ENCODE measurements at places on chromosomes 7 and 10.

DNA sequence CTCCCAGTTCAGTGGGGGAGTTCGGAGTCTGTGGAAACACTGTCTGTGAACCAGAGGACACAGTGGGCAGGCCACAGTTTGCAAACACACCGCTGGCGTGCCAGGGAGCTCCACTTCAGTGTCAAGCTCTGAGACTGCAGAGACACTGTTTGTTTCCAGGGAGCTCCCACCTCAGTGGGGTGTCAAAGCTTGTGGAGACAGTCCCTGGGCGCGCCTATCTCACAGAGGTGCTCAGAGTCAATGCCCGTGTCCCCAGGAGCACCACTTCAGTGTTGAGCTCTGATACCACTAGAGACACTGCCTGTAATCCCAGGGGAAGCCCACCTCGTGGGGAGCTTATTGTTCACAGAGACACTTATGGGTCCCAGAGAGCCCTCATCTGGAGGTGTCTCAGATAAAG, 4.3 kb downstream of the MYO1G start:
- no peak for DNase-seq
- no peak overlapping the region for H3K27ac ChIP-seq
- peaks cover 12% of the 10 kb centered on the region for H3K27me3 ChIP-seq
- peaks cover 7% of the 10 kb centered on the region for H3K36me3 ChIP-seq

DNA sequence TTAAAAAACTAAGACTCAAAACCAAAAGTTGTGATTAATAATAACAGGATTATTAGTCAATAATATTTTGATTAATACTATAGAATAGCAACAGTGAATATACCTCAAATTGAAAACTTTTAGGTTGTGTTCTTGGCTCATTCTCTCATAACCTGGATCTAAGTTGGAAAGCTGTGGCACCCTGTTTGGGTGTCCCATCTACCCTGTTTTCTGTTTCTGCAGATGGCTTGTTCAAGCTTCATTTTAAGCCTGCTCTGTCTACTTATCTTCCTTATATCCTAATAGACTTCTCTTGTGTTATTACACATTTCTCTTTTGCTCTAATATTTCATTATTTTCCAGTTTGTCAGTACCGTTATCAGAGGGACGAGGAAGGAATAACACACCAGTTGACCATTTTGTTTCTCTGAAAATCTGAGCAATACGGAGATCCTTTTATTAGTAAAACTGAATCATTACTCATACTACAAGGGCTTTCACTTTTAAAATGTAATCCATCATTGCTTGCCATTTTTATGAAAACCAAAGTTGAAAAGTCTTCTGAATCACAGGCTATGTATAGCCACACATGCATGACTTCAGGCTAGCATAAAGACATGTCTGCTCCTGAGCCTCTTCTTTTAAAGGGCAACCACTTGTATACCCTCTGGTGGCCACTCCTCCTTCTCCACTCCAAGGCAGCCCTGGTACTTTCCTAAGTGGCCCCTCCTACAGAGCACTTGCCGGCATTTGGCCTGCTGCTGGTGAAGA, 22.3 kb downstream of the COX15 start:
- H3K36me3 ChIP-seq, result peaks cover 21% of the 10 kb centered on the region
- DNase-seq, result peak; percentile 79
- H3K4me1 ChIP-seq, result peaks cover 1% of the 10 kb centered on the region
- no peaks in the 10 kb centered on the region for H3K27me3 ChIP-seq
- no peak overlapping the region for H3K4me3 ChIP-seq

DNA sequence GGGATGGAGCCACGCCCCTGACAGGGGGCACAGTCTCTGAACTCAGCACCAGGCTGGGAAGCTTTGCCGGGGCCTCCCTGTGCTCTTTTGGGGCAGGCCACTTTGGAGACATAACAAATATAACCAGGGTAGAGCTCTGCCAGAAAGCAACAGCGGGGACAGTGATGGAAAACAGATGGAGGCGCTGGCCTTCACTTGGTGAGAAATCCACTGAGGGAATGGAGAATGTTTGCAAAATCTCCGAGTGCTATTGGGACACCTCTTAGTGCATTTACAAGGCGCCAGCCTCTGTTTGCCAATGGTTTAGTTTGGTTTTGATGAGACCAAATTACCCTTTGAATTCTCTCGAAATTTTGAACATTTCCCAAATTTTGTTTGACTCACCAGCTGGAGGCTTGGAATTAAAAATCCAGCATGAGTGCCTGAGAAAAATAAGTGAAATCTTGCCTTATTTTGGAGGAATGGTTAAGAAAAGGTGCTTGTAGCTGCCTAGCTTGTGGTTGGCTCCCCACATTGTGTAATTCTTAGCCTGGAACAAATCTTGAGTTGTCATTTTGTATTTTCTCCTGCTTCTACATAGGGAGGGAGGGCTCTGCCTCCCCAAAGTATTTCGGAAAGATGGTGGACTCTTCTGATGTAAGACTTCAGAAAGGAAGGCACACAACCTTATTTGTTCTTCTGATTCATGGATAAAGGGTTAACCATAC, 980.5 kb downstream of the LRMDA start:
- H3K27ac ChIP-seq, result no peak overlapping the region
- DNase-seq, result no peak
- H3K4me3 ChIP-seq, result no peak overlapping the region
- H3K27me3 ChIP-seq, result no peaks in the 10 kb centered on the region
- no peaks in the 10 kb centered on the region for H3K4me1 ChIP-seq

GRCh38 chr7:78073609-78074382, 275.2 kb downstream of the PHTF2 start:
- no peaks in the 10 kb centered on the region for H3K36me3 ChIP-seq
- no peaks in the 10 kb centered on the region for H3K4me1 ChIP-seq
- no peak overlapping the region for H3K27ac ChIP-seq
- no peaks in the 10 kb centered on the region for H3K27me3 ChIP-seq
- peak; percentile 3 for DNase-seq
- no peak overlapping the region for H3K4me3 ChIP-seq

DNA sequence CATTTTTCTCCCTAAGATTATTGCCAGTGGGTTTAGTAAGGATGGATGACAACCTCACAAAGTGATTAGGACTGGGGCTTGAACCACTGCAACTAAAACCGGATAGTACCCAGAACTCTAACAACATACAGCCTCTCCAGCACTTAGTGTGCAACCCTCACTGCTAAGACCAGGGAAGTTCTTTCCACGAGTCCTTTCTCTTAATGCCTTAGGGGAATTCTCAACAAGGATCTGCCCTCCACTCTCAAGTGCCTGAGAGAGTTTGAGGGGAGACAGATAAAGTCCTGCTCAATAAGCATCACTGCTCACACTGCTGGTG, 104.6 kb downstream of the NRP1 start:
- H3K27me3 ChIP-seq, result no peaks in the 10 kb centered on the region
- H3K4me1 ChIP-seq, result peaks cover 2% of the 10 kb centered on the region
- H3K27ac ChIP-seq, result peak overlapping the region; percentile 58
- peaks cover 9% of the 10 kb centered on the region for H3K36me3 ChIP-seq
- DNase-seq, result no peak

- no peaks in the 10 kb centered on the region for H3K36me3 ChIP-seq
- no peak for DNase-seq
- no peaks in the 10 kb centered on the region for H3K27me3 ChIP-seq
- H3K27ac ChIP-seq, result no peak overlapping the region
- no peak overlapping the region for H3K4me3 ChIP-seq
Measured at GRCh38 chr10:131590567-131590966, 279.0 kb upstream of the TCERG1L start.

GRCh38 chr10:29554660-29555059, 80.1 kb downstream of the SVIL start:
- peaks cover 51% of the 10 kb centered on the region for H3K36me3 ChIP-seq
- H3K27ac ChIP-seq, result peak overlapping the region; percentile 72
- H3K4me3 ChIP-seq, result no peak overlapping the region
- peak; percentile 81 for DNase-seq
- peaks cover 14% of the 10 kb centered on the region for H3K4me1 ChIP-seq

DNA sequence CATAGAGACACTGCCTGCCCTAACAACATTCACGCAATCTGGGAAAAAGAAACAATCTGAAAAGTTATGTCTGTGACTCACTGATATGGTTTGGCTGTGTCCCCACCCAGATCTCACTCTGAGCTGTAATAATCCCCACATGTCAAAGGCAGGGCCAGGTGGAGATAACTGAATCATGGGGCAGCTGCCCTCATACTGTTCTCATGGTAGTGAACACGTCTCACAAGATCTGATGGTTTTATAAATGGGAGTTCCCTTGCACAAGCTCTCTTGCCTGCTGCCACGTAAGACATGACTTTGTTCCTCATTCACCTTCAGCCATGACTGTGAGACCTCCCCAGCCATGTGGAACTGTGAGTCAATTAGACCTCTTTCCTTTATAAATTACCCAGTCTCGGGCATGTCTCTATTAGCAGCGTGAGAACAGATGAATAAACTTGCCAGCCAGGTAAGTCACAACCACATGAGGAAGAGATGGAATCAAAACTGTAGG, 341.5 kb upstream of the AOAH start:
- H3K4me1 ChIP-seq, result no peaks in the 10 kb centered on the region
- no peak overlapping the region for H3K27ac ChIP-seq
- peak overlapping the region; percentile 20 for H3K4me3 ChIP-seq
- no peaks in the 10 kb centered on the region for H3K27me3 ChIP-seq

- H3K4me3 ChIP-seq, result no peak overlapping the region
- no peak for DNase-seq
- H3K36me3 ChIP-seq, result no peaks in the 10 kb centered on the region
- H3K27me3 ChIP-seq, result no peaks in the 10 kb centered on the region
- H3K4me1 ChIP-seq, result no peaks in the 10 kb centered on the region
Measured at GRCh38 chr7:34530259-34530658, 127.8 kb upstream of the NPSR1 start.

- H3K27ac ChIP-seq, result no peak overlapping the region
- no peak overlapping the region for H3K4me3 ChIP-seq
- H3K36me3 ChIP-seq, result no peaks in the 10 kb centered on the region
- peaks cover 23% of the 10 kb centered on the region for H3K4me1 ChIP-seq
Measured at GRCh38 chr10:1362589-1363445, 306.6 kb downstream of the WDR37 start.

DNA sequence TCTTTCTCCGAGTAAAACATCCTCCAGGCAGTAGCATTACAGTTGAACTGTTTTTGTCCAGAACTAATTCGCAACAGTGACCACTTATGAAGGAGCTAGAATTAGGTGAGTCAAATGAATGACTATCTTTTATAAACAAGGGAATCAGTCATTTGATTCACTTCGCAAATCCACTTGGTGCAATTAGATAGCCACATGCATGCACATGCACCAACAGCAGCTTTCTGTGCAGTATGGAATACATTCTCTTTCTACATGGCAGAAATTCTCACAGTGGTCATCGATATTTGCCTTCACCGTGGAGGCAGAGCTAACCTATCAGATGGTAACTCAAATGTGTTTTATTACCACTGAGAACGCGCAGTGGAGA, 118.8 kb downstream of the CDK6 start:
- peak overlapping the region; percentile 59 for H3K4me3 ChIP-seq
- H3K4me1 ChIP-seq, result peaks cover 10% of the 10 kb centered on the region
- no peak for DNase-seq
- H3K27me3 ChIP-seq, result no peaks in the 10 kb centered on the region
- peak overlapping the region; percentile 15 for H3K27ac ChIP-seq

DNA sequence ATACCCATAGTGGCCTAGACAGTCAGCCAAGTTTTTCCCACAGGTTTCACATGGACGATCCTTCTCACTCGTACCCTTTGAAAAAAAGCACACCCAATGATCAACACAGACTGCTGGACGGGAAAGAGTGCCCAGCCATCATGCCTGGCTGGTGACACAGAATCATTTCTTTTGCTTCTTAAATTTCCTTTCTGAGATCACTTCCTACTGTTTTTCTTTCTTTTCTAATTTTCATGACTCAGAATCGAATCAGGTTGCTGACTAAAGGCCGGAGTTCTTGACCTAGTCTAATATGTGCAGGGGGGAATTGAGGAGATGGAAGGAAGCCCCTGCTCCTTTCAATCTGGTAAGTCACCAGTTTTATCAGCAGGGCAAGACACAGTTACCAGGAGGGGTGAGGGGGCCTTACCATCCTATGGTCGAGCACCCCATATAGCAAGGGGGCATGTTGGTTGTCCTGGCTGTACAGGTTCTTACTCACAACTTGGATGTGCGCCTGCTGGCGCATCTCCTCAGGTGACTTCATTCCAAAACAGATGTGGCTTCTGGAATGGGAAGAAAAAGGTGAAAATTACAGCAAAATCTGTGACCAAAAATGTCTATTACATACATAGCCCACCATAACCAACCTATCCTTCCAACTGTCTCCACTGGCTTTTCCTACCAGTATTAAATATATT, 3.5 kb downstream of the POLR3A start:
- no peak for DNase-seq
- no peak overlapping the region for H3K4me3 ChIP-seq
- peaks cover 61% of the 10 kb centered on the region for H3K36me3 ChIP-seq
- peak overlapping the region; percentile 50 for H3K27ac ChIP-seq
- no peaks in the 10 kb centered on the region for H3K27me3 ChIP-seq

- no peak overlapping the region for H3K4me3 ChIP-seq
- peaks cover 5% of the 10 kb centered on the region for H3K4me1 ChIP-seq
- no peak overlapping the region for H3K27ac ChIP-seq
- no peaks in the 10 kb centered on the region for H3K36me3 ChIP-seq
- DNase-seq, result no peak
Measured at GRCh38 chr7:156065400-156065799, 253.1 kb upstream of the SHH start.

- no peak overlapping the region for H3K27ac ChIP-seq
- H3K27me3 ChIP-seq, result peaks cover 40% of the 10 kb centered on the region
- peak overlapping the region; percentile 73 for H3K4me3 ChIP-seq
- no peak for DNase-seq
- H3K4me1 ChIP-seq, result peaks cover 16% of the 10 kb centered on the region
Measured at GRCh38 chr7:71132377-71133231, 660 bp downstream of the GALNT17 start.

DNA sequence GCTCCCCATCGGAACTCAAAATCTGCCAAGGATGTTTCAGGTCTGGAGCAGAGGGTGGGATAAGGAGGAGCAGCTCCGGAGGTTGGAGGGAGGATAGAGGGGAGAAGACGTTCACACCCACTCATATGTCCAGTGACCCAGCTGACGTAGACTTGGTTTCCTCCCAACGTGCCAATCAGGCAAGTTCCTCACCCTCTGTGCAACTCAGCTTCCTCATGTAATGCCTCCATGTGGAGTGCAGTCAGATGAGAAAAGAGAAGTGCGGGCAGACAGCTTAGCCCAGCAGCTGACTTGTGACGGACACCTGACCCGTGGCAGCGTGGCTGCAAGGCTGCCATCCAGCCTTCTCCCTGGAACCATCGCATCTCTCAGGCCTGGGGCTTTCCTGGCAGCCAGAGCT, 86.8 kb downstream of the NPTX2 start:
- no peak overlapping the region for H3K27ac ChIP-seq
- H3K36me3 ChIP-seq, result no peaks in the 10 kb centered on the region
- H3K4me1 ChIP-seq, result no peaks in the 10 kb centered on the region

DNA sequence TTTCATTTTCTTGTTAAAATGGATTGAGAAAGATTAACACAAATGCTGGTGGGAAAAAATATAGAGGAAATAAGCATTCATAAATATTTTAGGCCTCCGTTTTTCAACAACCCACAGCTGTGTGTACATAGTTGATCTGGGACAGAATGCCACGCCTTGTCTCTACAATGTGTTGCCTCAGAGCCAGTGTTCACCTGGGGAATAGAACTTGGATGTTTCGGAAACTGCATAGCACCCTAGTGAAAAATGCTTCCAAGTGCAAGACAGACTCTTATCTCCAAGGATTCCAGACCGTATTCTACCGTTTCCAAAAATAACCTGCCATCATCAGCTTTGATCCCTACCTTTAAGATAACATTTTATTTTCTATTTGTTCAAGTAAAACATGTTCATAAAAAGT, 260.9 kb downstream of the SDK1 start:
- DNase-seq, result no peak
- no peaks in the 10 kb centered on the region for H3K27me3 ChIP-seq

GRCh38 chr7:52151559-52151958, 835.0 kb upstream of the COBL start:
- H3K4me3 ChIP-seq, result no peak overlapping the region
- no peaks in the 10 kb centered on the region for H3K36me3 ChIP-seq
- no peak for DNase-seq
- H3K27ac ChIP-seq, result no peak overlapping the region
- H3K4me1 ChIP-seq, result no peaks in the 10 kb centered on the region

Measured in mesenchymal stem cell (in vitro differentiated cells and primary cell).